Activated T-helper 1 cell treated with anti-CD3 and anti-CD28 coated beads, Interleukin-2, amount 50 U/mL, for 16 hours (primary cell): ENCODE measurements at places on chromosomes 16 and 17.
A peak's percentile ranks its signal among the peaks of the same experiment; 100 is the strongest.

GRCh38 chr16:17386229-17386628, 84.5 kb downstream of the XYLT1 start:
- DNase-seq = no peak

- DNase-seq = no peak
These were observed 39.3 kb downstream of the PITPNM3 start for GRCh38 chr17:6517062-6517461.

DNA sequence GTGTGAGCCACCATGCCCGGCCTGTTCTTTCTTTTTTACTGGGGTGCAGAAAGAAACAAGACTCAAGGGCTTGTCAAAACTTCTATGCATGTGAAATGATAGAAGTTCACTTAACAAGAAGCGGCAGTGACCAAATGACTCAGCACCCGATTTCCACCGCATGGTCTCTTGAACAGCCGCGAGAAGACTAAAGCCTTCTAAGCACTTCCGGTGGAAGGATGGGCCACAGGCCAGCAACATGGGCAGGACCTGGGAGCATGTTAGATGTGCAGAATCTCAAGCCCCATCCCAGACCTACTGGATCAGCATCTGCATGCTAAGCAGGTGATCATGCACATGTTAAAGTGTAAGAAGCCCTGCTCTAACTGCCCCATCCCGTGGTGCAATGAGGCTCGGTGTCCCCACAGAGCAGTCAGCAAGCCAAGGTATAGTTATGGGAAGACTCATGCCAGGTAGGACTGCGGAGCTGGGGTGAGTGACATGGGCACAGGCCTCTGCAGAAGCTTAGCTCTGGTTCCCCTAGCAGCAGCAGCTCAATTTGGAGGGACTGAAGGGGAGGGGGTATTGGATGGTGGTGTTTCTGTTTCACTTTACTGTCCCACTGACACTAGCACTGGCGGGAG, 88.5 kb upstream of the HNF1B start:
- no peak for DNase-seq

DNA sequence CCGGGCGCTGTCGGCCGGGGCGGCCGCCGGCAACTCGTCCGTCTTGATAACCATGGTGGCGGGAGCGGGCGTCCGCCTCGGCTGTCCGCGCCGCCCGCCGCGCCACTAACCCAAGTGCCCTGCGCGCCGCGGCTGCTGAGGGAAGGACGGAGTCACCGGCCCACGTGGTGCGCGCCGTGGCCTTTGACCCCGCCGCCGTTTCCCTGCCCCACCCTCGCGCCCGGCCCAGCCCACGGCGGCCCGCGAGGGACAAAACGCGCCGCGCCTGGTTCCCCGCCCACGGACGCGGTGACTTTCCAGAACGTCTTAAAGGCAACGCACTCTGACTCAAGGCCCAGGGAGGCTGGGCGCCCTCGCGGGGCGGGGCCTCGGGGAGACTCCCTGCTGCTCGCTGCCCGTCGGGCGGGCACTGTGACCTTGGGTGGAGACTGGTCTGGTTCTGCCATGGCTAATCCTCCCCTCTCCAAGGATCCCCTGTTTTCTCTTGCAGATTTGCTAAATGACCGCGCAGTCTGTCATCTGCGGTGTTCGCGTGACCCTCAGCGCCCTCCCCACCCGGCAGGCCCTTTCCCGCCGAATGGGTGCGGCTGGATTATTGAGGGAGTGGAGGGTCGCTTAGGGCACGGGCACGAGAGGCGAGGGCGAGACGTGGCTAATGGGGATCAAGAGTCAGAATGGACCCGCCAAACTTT, at the start of gene CLUH:
Gene CLUH (minus strand): TSS at position 157 of the 692 bp plus-strand sequence. CDS start 103 bp downstream, at position 54.
- peak; percentile 96 for DNase-seq

- DNase-seq = no peak
These were observed 70.6 kb upstream of the CLEC3A start for GRCh38 chr16:77951788-77952187.
